ENCODE measurements at places on chromosomes 13 and 19.

DNA sequence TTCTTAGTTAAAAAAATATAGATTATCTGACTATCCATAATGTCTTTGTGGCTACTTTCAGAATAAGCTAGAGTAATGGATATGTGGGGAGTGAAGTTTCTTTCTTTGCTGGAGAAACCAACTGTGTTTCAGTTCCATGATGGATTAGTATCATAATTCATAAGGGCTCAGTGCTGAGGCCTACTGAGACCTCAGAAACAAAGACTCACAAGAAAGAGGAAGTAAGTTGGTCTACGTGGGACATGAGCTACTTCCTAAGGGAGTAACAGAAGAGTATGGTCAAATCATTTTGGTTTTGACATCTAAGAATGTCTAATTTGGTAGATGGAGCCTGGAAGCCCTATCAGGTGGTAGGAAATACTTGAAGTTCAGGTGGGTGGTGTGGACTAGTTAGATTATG, 99.0 kb upstream of the HTR2A start:
- DNase-seq, result no peak

DNA sequence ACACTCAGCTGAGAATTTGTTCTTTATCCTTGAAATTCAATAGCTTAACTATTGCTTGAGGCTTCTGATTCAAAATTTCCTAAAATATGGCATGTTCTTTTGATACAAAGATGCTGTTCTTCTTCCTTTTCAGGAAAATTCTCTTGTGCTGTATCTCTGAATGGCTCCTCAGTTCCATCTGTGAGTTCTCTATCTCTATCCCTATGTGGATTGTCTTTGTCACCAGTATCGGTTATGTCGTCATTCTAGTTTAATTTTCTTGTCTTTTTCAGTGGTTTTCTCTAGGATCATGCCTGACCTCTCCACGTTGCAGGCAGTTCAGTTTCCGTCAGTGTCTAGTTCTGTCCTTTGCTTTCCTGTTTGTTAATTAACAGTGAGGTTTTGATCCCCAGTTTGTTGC, 104.6 kb upstream of the GJB6 start:
- no peak for DNase-seq

GRCh38 chr19:10936661-10937084, 8.1 kb downstream of the TIMM29 start:
- peak; percentile 66 for DNase-seq

DNA sequence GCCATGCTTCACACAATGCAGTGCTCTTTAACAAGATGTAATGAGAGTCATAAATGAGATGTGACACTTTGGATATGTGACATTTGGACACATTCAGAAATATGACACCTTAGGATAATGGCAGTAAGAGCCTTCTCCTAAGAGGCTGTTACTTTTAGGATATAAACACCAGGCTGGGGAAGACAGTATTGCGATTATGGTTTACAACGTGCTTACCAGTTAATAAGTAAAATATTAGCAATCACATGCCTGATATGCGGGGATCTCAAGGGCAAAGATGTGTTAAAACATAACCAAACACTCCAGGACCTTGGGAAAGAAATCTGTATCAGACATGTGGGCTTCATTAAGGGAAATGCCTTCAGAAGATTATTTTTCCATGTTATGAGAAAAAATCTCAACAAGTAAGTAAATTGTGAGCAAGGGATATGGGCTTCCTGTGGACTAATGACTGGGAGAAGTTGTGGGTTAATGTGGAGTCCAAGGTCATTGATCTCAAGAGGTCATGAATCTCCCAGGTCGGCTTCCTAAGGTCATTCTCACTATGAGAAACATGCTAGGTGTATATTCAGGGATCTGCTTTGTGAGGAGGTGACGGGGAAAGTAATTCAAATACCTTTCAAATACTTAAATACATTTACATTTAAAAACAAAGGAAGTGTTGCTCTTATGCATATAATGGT, 105.3 kb downstream of the STARD13 start:
- DNase-seq, result no peak

DNA sequence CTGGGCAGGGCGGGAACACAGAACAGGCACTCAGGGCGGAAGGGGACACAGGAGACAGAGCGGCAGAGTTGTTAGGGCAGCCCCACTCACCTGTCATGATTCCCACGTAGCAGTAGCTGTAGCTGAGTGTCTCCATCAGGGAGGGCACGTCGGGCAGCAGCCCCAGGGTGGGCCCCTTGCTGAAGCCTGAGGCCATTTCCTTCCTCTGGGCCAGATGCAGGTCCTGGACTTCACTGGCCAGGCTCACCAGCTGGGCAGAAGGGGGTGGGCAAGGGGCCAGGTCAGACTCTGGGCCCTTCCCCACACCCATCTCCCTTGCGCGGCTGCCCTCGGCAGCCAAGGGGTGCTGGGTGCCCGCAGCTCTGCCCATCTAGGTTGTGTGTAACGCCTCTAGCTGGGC, 5.9 kb downstream of the MBOAT7 start:
- DNase-seq, result no peak

DNA sequence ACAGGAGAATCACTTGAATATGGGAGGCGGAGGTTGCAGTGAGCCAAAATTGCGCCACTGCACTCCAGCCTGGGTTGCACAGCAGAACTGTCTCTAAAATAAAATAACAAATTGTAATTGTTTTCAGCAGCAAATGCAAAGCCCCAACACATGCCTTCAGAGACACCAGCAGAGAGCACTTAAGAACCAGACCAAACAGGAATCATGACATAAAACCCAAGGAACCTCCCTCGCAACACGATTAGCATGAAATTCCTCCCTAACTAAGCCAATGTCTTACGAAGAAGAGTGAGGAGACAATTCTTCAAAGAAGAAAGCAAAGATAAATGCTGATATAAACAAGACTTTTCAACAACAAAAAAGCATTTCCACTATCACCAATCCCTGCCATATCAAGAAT, 40.1 kb downstream of the PSPC1 start:
- no peak for DNase-seq

DNA sequence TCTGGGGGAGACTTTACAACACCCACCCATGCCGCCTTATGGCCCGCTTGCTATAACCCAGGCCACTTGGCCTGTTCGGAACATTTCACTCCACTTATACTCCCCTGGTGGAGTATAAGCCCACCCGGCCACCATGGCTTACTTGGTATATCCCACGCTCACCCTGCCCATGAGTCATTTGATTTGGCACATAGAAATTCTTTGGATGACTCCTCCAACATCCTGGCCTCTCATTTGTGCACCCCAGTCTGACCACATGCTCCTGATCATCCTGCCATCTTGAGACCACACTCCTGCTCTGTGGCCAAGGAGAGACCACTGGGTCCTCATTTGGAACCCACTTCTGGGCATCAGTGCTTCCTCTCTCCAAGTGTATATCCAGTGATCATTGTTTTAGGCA, 5.2 kb downstream of the SPACA6 start:
- DNase-seq, result peak; percentile 56
